ENCODE measurements at places on chromosomes 2 and 18. TPM values are rescaled to one million over a fixed set of nuclear protein-coding genes. Genes with fewer than 3 reads are reported as not detected.

SLC9A4 gene
- total RNA-seq, result not detected

CRYGC gene
- total RNA-seq, result not detected

OSR1 gene
- 0.39 TPM for total RNA-seq

RAPH1 gene
- 26.0 TPM for total RNA-seq

ANKRD29 gene
- total RNA-seq, result 2.0 TPM

SLC8A1 gene
- 0.13 TPM for total RNA-seq

SH3BP4 gene
- total RNA-seq, result 16.0 TPM

LCT gene
- not detected for total RNA-seq

UGT1A10 gene
- not detected for total RNA-seq

SCN9A gene
- 0.51 TPM for total RNA-seq

FBLN7 gene
- total RNA-seq, result 6.6 TPM

CETN1 gene
- not detected for total RNA-seq

ASNSD1 gene
- 46.7 TPM for total RNA-seq

DNAH7 gene
- total RNA-seq, result under 0.01 TPM
